Activated T-helper 1 cell treated with anti-CD3 and anti-CD28 coated beads, Interleukin-12 subunit alpha, Interleukin-12 subunit beta, Interleukin-2, Interleukin-4 antibody, amounts not matched to agents 30 ng/mL and 10 ng/mL and 1 ng/mL, durations not matched to agents 14 hours and 24 hours and 36 hours (primary cell): ENCODE measurements at places on chromosomes 2 and 18.

DNA sequence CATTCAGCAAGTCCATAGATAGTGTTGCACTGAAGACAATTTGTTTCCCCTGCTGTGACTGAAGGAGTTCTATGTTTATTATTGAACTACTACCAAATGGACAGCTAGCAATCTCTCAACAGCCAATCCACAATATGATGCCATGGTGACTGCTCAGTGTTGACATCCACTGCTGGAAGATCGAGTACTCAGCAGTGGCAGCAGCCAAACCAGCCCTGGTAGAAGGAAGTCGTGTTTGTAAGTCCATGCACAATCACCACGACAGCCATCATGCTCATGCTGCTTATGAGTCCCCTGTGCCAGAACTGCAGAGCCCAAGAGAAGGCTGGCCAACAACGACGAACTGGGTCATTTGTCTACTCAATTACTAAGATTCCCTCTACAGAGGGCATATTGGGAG lies 66.4 kb downstream of the OSR1 start:
- peaks cover 2% of the 10 kb centered on the region for H3K27me3 ChIP-seq
- no peaks in the 10 kb centered on the region for H3K36me3 ChIP-seq

- no peak overlapping the region for H3K27ac ChIP-seq
- H3K4me1 ChIP-seq: no peaks in the 10 kb centered on the region
- DNase-seq: no peak
- H3K27me3 ChIP-seq: peaks cover 8% of the 10 kb centered on the region
These were observed 251.5 kb upstream of the MGAT5 start for GRCh38 chr2:134002391-134002790.

DNA sequence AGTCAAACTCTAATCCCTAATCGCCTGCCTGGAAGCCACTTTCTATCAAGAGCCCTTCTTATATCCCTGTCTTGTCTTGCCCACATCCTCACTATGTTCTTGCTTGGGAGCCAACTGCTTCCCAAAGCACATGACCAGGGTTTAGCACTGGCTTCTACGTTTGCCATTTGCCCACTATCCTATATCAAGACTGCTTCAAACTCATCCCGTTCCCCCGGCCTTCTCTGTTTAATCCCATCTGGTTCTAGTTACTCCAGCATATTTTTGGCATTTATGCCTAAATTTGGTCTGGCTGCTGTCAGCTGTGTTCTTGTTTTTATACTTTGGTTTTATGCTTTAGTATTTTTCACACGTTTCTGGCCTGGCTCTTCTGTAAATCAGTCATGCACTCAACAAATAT lies 40.2 kb downstream of the POLR1A start:
- DNase-seq: no peak
- H3K4me1 ChIP-seq: peaks cover 30% of the 10 kb centered on the region
- no peak overlapping the region for H3K27ac ChIP-seq
- no peak overlapping the region for H3K4me3 ChIP-seq

- H3K36me3 ChIP-seq: no peaks in the 10 kb centered on the region
- H3K4me3 ChIP-seq: no peak overlapping the region
- H3K27me3 ChIP-seq: peaks cover 33% of the 10 kb centered on the region
- no peak for DNase-seq
- H3K27ac ChIP-seq: no peak overlapping the region
These were observed 78.7 kb upstream of the OTOF start for GRCh38 chr2:26556309-26557243.

DNA sequence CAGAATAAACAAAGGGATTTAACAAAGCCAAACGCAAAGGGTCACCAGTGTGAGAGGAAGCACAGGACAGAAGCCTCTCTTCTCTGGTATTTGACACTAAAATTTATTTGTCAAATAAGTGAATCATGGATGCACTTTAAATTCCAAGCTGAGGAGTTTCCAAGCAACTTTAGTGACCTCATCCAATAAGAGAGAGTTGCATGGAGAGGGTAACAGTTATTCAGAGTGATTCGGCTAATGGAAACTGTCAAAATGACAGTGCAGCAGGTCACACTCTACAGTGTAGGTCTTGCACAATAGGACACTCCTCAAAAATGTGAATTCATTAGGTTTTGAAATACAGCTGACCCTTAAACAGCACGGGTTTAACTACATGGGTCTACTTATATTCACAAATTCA lies 103.9 kb upstream of the ACVR1C start:
- no peaks in the 10 kb centered on the region for H3K27me3 ChIP-seq
- H3K4me1 ChIP-seq: peaks cover 15% of the 10 kb centered on the region
- H3K36me3 ChIP-seq: peaks cover 66% of the 10 kb centered on the region
- no peak for DNase-seq
- H3K27ac ChIP-seq: no peak overlapping the region

- no peaks in the 10 kb centered on the region for H3K36me3 ChIP-seq
- peaks cover 2% of the 10 kb centered on the region for H3K27me3 ChIP-seq
- H3K27ac ChIP-seq: no peak overlapping the region
- no peak for DNase-seq
These were observed 51.0 kb downstream of the WDPCP start for GRCh38 chr2:63537306-63537705.

DNA sequence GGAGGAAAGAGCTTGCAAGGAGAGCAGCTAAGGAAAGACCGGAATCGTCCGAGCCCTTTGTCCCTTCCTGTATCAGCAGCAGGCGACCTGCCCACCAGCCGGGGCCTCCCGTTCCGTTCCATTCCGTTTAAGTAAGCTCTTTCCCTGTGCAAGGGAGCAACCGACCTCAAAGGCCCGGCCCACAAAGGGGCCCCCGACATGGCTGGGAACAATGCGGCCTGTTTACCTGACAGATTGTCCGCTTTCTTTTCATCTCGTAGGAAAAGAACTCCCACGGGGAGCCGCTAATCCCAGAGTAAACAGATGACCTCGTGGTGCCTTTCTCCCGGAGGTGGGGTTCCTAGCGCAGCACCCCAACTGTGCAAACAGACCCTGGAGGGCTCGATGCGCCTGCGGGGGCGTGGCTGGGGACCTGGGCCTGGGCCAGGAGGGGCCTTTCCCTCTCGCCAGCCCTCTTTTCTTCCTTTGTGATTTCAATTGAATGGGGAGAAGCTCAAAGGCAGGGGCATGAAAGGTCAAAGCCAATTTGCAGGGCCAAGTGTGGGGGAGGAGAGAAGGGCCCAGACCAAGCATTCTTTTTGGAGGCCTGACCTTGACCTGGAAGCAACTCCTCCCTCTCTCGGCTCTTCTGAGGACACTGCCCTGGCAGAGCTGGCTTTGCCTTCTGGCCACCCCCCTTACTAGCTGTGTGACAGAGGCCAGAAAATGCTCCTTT lies 120.2 kb downstream of the INHBB start:
- H3K36me3 ChIP-seq: no peaks in the 10 kb centered on the region
- no peaks in the 10 kb centered on the region for H3K4me1 ChIP-seq
- H3K27me3 ChIP-seq: no peaks in the 10 kb centered on the region
- no peak overlapping the region for H3K4me3 ChIP-seq

DNA sequence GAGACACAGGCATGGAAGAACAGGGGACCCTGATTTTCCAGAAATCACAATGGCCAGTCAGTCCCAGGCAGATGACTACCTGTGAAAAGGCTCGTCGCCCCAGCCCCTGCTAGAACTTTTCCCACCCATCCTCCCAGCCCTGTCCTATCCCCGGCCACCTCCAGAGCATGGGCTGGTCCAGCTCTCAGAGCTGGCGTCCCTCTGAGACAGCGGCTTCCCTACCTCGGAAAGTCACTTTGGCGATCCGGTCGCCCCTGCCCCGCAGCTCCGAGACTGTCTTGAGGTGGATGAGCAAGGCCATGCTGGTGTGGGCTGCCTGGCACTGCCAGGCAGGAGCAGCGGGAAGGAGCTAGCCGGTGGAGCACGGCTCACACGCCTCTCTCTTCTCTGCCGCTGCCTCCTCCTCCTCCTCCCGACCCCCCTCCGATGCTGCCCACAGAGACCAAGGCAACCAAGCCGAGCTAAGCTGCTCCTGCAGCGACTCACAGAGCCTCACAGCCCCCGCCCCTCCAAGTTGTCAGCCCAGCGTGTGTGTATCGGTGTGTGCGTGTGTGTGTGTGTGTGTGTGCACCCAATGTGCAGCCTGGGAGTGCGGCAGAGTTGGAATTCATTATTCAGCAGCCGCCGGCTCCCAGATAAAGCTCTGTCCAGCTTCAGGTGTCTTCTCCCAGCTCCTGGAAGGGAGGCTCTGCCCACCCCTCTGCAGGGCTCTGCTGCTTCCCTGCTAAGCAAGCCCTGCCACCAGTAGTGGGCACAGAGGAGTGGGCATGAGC lies 80.5 kb upstream of the OTOF start:
- H3K4me3 ChIP-seq: no peak overlapping the region
- no peak for DNase-seq
- no peaks in the 10 kb centered on the region for H3K36me3 ChIP-seq
- H3K27me3 ChIP-seq: peaks cover 46% of the 10 kb centered on the region

- no peak overlapping the region for H3K4me3 ChIP-seq
- DNase-seq: no peak
- H3K27me3 ChIP-seq: no peaks in the 10 kb centered on the region
- H3K27ac ChIP-seq: no peak overlapping the region
- no peaks in the 10 kb centered on the region for H3K4me1 ChIP-seq
These were observed 7.7 kb downstream of the CIB4 start for GRCh38 chr2:26633351-26633945.

DNA sequence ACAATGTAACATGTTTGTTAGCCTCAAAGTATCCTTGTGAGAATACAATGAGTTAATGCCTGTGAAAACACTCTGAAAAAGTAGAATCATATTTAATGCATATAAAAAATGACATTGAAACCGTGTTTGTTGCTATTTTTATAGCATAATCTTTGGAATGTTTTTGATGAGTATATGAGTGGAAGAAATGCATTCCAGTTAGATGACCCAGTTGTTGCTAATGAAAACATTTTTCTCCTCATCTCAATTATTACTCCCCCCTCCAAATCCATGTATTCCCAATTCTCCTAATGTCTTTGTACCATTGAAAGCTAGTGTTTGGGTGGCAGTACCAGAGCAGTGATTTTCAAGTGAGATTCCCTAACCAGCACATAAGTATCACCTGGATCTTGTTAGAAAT lies 67.1 kb upstream of the DSEL start:
- no peaks in the 10 kb centered on the region for H3K36me3 ChIP-seq
- H3K4me1 ChIP-seq: no peaks in the 10 kb centered on the region
- H3K27me3 ChIP-seq: no peaks in the 10 kb centered on the region
- no peak for DNase-seq

- DNase-seq: no peak
- H3K27me3 ChIP-seq: peaks cover 3% of the 10 kb centered on the region
- no peaks in the 10 kb centered on the region for H3K36me3 ChIP-seq
- H3K27ac ChIP-seq: no peak overlapping the region
- H3K4me1 ChIP-seq: no peaks in the 10 kb centered on the region
- no peak overlapping the region for H3K4me3 ChIP-seq
These were observed 114.9 kb upstream of the NT5C1B start for GRCh38 chr2:18704276-18704675.

DNA sequence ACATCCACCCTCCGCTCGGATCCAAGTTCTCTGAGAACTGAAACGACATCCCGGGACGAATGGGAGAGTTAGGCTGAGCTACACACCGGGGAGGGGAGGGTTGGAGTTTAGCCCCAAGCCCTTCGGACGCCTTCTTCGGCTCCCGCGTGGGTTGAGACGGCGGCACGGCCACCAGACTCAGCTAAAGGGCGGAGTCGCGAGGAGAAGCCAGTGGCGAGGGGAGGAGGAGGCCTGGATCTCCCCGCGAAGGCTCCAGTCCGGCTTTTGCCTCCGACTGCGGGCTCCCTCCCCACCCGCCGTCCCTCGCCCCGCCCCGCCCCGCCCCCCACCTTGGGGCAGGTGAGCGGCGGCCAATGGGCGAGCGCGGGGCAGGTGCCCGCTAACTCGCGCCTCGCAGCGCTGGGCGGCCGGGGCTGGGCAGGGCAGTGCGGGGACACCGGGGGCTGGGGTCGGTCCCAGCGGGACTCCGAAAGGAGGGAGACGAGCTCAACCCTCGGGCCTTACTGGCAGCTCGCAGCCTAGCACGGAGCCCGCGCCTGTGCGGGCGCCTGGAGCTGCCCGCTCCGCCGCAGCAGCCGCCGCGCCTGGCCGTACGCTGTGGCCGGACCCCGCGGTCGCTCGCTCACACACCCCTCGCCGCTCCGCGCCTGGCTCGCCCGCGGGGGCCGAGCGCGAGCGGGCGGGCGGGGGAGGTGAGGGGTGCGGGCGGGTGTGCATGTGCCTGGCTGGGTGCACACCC lies at the start of gene EMX1:
Gene EMX1, plus strand, starts transcription at position 382 of the 739 bp plus-strand sequence. Its CDS starts 334 bp downstream, at position 716.
- peak within 1 kb of the TSS; percentile 22 for H3K4me3 ChIP-seq
- peaks cover 4% of the 10 kb centered on the region for H3K36me3 ChIP-seq
- DNase-seq: no peak
- H3K4me1 ChIP-seq: peaks cover 18% of the 10 kb centered on the region
- H3K27ac ChIP-seq: peak within 1 kb of the TSS; percentile 61
